ENCODE measurements at places on chromosomes 4 and X. TPM values are rescaled to one million over a fixed set of nuclear protein-coding genes. Genes with fewer than 3 reads are reported as not detected.

DNA sequence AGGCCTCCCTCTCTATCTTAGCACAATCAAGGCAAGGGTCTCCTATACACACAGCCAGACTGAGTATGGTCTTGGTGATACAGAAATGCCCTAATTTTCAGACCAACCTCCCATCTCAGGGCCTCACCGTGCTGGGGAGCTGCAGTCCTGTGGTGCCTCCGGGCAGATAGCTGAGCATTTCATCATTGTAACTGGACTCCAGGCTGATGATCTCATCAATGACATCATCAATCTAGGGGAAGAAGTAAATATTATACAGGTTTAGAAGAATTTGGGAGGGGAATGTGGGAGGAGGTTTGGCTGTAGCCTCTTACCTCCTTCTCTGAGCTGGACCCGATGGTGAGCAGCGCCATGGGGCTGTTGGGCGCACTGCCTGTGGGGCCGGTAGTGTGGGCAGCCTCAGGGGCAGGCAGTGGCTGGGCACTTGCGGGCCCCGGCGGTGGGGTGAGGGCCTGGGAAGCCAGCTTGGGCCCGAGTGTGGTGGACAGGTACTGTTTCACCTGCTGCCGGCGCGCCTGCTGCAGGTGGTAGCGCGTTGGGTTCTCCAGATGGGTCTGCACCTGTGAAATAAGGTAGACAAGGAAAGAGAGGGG lies 5.2 kb downstream of the TFE3 start:
- peaks cover 19% of the 10 kb centered on the region for H3K36me3 ChIP-seq
- H3K4me3 ChIP-seq, result no peak overlapping the region
- H3K4me1 ChIP-seq, result peaks cover 40% of the 10 kb centered on the region
- H3K27ac ChIP-seq, result peak overlapping the region; percentile 70
- DNase-seq, result no peak

GRCh38 chr4:142845293-142846107 lies 601 bp downstream of the INPP4B start:
- peak overlapping the region; percentile 94 for H3K4me3 ChIP-seq
- peaks cover 8% of the 10 kb centered on the region for H3K4me1 ChIP-seq
- H3K27ac ChIP-seq, result peak overlapping the region; percentile 88
- peaks cover 11% of the 10 kb centered on the region for H3K27me3 ChIP-seq
- peak; percentile 86 for DNase-seq
- no peaks in the 10 kb centered on the region for H3K36me3 ChIP-seq

DNA sequence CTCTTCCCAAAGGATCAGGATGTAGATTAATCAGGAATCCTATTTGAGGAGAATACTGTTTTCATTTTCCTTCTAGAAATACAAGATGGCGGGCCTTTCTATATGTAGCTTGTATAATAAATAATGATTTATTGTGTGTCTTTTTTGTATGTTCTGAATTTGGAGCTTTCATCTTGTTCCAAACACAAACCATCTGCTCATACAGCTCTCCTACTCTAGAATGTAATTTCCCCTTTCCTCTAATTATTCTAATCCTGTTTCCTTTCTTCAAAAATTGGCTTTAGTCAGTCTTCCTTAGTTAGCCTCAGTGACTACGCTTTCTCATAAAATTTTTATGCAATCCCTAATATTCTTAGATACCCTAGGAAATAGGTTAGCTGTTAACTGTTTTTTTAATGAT lies 422.2 kb downstream of the INPP4B start:
- H3K27ac ChIP-seq, result no peak overlapping the region
- no peaks in the 10 kb centered on the region for H3K4me1 ChIP-seq
- no peak for DNase-seq
- no peaks in the 10 kb centered on the region for H3K36me3 ChIP-seq
- H3K27me3 ChIP-seq, result no peaks in the 10 kb centered on the region

DNA sequence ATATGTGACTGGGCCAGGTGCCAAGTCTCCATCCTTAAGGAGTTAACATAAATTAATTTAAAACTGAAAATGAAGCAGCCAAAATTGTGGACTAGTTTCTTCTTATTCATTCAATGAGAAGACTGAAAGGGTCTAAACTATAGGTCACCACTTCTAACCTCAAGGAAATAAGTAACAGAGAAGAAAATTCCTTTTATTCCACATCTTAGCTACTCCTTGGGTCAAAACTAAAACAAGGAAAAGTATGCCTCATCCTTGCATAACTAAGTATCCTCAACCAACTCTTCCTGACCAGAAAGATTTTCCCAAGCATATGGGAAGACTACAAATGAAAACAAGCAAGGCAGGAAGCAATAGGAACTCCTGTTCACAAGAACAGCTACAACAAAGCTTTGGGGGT lies 71.2 kb downstream of the ZNF827 start:
- no peaks in the 10 kb centered on the region for H3K27me3 ChIP-seq
- H3K27ac ChIP-seq, result no peak overlapping the region
- no peak for DNase-seq
- no peak overlapping the region for H3K4me3 ChIP-seq

DNA sequence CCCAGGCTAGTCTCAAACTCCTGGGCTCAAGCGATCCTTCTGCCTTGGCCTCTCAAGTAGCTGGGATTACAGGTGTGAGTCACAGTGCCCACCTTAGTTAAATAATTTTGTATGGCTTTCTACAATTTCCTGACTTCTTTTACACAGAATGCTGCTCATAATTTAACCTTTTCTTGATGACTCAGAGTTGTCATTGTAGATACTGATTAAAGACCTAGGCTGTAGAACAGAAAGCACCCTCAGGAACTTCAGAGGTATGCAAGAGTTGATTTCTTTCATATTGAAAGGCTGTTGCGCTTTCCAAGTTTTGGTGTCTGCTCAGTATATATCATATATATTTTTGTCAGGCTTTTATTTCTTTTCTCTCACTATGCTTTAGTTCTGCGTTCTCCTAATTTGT lies 21.1 kb upstream of the GPR34 start:
- no peaks in the 10 kb centered on the region for H3K27me3 ChIP-seq
- H3K4me3 ChIP-seq, result no peak overlapping the region
- H3K27ac ChIP-seq, result no peak overlapping the region
- peaks cover 41% of the 10 kb centered on the region for H3K4me1 ChIP-seq
- H3K36me3 ChIP-seq, result no peaks in the 10 kb centered on the region

- H3K4me1 ChIP-seq, result no peaks in the 10 kb centered on the region
- H3K27me3 ChIP-seq, result no peaks in the 10 kb centered on the region
- no peak for DNase-seq
- H3K36me3 ChIP-seq, result no peaks in the 10 kb centered on the region
These were observed 700.5 kb upstream of the AGA start for GRCh38 chr4:178142724-178143123.

DNA sequence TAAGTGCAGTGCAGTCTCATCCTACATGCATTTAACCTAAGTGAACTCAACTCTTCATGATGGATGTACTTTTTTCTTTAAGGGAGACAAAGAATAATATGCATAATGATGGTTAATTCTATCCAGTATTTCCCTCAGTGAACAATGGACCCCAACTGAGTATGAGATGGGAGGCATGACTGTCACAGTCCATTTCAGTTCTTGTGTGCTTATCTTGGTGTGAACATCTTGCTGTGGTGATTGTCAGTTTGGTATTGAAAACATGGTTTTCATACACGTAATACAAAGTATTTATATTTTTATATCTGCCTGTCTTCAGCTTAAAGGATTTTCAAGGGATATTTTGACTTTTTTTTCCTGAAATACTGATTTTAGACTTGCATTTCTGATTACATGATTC lies 72.0 kb upstream of the NDUFC1 start:
- no peak for DNase-seq
- no peak overlapping the region for H3K27ac ChIP-seq
- H3K27me3 ChIP-seq, result no peaks in the 10 kb centered on the region
- H3K4me3 ChIP-seq, result no peak overlapping the region

GRCh38 chrX:53286171-53286570 lies 4.8 kb upstream of the IQSEC2 start:
- peaks cover 22% of the 10 kb centered on the region for H3K4me1 ChIP-seq
- H3K27ac ChIP-seq, result no peak overlapping the region
- no peak for DNase-seq
- no peak overlapping the region for H3K4me3 ChIP-seq
- H3K36me3 ChIP-seq, result no peaks in the 10 kb centered on the region
- H3K27me3 ChIP-seq, result no peaks in the 10 kb centered on the region

DNA sequence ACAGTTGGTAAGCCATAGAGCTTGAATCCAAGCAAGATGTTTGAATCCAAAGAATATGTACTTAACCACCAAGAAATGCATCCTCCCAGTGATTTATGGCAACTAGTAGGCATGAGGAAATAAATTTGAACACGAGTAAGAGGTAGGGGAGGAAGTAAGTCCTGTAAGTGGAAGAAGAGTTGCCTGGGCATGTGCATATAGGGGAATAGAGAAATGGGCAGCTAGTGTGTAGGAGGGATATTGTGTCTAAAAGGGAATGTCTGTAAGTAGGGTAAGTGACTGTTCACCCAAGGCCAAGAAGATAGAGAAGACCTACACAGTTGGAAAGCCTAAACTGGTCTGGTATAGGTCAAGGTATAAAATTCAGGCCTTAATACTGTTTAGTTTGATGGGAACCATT lies 4.6 kb downstream of the SH3BGRL start:
- no peak overlapping the region for H3K4me3 ChIP-seq
- no peaks in the 10 kb centered on the region for H3K36me3 ChIP-seq
- no peaks in the 10 kb centered on the region for H3K27me3 ChIP-seq
- peaks cover 38% of the 10 kb centered on the region for H3K4me1 ChIP-seq
- H3K27ac ChIP-seq, result no peak overlapping the region

DNA sequence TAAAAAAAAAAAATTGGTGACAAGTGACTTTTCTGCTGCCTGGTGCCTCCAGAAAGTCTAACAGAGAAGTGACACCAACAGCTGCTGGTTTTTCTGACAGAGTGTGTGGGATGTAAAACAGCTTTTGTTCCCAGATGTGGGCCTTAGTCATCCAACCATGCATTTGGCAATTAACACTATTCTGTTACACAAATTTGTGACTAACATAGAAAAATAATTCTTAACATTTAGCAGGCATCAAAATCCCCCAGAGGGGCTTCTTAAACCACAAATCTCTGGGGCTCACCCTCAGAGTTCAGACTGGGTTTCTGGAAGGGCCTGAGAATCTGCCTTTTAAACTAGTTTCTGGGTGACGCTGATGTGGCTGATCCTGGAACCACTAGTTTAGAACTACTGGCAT lies 100.5 kb upstream of the PCDH7 start:
- H3K36me3 ChIP-seq, result no peaks in the 10 kb centered on the region
- H3K4me1 ChIP-seq, result no peaks in the 10 kb centered on the region
- H3K27ac ChIP-seq, result no peak overlapping the region

- no peak for DNase-seq
- H3K27me3 ChIP-seq, result peaks cover 25% of the 10 kb centered on the region
- H3K27ac ChIP-seq, result no peak overlapping the region
- H3K36me3 ChIP-seq, result no peaks in the 10 kb centered on the region
- no peaks in the 10 kb centered on the region for H3K4me1 ChIP-seq
These were observed 120.5 kb downstream of the ENPP6 start for GRCh38 chr4:184097241-184097605.

DNA sequence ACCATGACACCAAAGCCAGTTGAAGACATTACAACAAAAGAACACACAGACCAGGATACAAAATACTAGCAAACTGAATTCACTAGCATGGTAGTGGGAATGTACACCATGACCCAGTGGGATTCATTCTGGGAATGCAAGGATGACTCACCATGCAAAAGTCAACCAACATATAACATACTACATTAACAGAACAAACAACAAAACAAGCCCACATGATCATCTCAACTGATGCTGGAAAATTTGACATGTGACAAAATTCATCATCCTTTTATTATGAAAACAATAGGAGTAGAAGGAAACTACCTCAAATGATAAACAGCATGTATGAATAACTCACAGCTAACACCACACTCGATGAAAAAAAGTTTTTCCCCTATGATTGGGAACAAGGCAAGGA lies 190.2 kb downstream of the DCLK2 start:
- H3K27me3 ChIP-seq, result no peaks in the 10 kb centered on the region
- DNase-seq, result no peak
- no peak overlapping the region for H3K27ac ChIP-seq
- H3K4me1 ChIP-seq, result peaks cover 35% of the 10 kb centered on the region
- peaks cover 44% of the 10 kb centered on the region for H3K36me3 ChIP-seq

DNA sequence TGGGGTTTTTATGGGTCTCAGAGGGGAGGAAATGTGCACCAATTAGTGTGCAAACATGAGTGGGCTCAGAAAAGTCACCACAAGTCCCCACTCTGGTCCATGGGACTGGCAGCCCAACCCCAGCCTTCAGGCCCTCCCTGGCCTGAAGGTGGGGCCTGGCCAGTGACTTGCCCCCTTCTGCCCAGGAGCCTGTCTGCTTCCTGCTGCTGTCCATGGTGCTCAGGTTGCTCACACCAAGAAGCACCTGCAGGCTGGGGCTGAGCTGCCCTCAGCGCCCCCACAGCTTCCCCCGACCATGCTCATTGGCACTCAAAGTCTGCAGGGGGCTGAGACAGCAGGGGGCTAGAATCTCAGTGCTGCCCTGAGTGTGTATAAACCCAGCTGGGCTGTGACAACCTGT lies 30.6 kb upstream of the GC start:
- H3K27ac ChIP-seq, result no peak overlapping the region
- peaks cover 2% of the 10 kb centered on the region for H3K27me3 ChIP-seq
- H3K4me3 ChIP-seq, result no peak overlapping the region

DNA sequence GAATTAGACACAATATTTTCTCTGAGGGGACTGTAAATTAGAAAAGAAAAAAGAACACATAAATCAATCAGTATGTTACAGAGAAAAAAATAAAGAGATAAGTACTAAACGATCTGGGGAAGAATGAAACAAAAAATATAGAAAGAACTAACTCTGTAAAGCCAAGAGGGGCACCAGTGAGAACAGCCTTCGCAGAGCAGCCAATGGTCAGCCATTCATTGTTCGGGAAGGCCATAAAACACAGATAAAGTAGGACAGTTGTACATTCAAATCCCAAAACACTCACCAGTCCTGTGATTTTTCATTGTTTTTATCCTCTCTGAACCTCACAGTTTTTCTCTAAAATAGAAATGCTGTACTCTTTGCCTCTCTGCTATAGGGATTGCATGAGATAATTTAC lies 127.9 kb downstream of the NEK1 start:
- peaks cover 6% of the 10 kb centered on the region for H3K4me1 ChIP-seq
- H3K27me3 ChIP-seq, result no peaks in the 10 kb centered on the region
- H3K27ac ChIP-seq, result no peak overlapping the region
- DNase-seq, result no peak

DNA sequence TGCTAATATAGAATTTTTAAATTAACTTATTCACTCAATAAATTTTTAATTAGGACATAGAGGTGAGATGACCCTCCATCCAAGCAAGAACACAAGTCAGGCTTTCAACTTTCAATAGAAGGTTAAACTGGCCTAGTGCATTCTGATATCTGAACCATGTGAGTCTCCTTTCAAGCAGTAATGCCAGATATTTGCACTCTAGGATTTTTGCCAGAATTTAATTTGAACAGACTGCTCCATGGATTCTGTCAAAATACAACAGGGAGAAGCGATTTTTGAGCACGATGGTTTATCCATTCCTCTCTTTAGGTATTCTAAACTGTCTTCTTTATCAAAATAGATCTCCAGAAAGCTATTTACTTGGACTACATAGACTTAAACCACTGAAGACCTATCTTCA lies 72.0 kb upstream of the DCLK2 start:
- no peak for DNase-seq
- H3K27ac ChIP-seq, result peak overlapping the region; percentile 77
- H3K4me3 ChIP-seq, result no peak overlapping the region

The KLF3 gene
- total RNA-seq, result 26.7 TPM

The WAS gene
- total RNA-seq, result 0.37 TPM

The RS1 gene
- not detected for total RNA-seq

The CD99 gene
- 381 TPM for total RNA-seq

The DCLK2 gene
- 20.0 TPM for total RNA-seq

The IL3RA gene
- 0.23 TPM for total RNA-seq

The SPANXA1 gene
- not detected for total RNA-seq

The SULT1B1 gene
- total RNA-seq, result 0.15 TPM

The SRPX2 gene
- total RNA-seq, result 10.8 TPM
